ENCODE measurements at places on chromosomes 5 and 9.

DNA sequence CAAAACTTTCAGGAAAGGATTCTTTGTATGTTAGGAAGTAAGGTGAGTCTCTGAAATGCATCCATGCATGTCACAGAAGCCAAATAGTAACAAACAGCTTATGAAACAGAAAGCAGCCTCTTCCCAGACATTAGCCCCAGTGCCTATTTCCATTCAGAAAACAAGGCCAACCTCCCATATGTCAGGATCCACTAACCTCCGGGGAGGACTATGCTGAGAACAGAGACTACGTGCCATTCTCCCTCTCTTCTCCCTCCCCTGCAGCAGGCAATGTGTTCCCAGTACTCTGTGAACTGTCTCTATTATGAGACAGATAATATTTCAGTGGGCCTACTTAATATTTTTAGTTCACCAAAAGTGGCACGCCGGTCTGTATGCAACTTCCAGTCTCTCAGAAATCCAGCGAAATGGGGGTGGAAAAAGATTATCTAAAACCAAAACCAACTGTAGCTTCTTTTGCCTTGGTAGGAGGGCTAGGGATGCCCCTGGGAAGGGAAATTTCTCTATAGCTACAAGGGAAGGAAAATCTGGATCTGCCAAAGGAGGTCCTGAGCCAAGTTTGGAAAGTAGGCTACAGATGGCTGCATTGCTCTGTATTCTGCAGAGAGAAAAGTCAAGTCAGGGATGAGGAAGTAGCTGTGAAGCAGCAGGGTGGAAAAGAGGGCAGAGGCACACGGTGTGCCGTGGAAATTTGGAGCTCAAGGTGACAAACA is 42.0 kb downstream of the VLDLR start:
- no peak for DNase-seq

GRCh38 chr9:5489630-5490490 is 20.5 kb upstream of the PDCD1LG2 start:
- no peak for DNase-seq

DNA sequence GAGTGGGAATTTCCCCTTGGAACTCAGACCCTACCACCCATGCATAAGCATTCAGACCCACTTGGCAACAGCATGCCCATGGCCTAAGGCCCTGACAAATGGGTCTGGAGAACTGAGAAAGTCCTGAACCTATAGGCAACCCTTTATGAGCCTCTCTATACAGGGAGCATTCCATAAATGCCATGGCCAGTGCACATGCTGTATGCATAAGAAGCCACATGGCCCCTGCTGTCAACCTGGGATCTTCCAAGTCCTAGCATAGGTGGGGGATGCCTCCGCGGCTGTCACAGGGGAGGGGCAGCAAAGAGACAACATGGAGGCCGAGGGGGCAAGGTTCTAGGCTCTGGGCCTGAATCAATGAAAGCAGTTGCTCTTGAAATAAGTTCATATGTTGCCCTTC is 8.2 kb upstream of the NIPAL4 start:
- DNase-seq = no peak

DNA sequence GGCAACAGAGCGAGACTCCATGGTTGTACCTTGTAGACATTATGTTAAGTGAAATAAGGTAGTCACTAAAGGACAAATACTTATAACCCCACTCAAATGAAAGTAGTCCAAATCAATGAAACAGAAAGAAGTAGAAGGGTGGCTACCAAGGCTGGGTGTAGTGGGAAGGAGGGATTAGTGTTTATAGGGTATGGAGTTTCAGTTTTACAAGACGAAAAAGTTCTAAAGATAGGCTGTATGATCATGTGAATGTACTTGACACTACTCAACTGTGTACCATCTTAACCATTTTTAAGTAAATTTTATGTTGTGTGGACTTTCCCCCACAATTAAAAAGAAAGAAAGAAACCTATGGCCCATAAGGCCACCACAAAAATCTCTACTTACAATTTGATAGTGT is 32.2 kb downstream of the ALDH7A1 start:
- no peak for DNase-seq

GRCh38 chr5:149452665-149453617 is 73.8 kb upstream of the IL17B start:
- DNase-seq = no peak

GRCh38 chr5:73312146-73312871 is 136.3 kb downstream of the FOXD1 start:
- DNase-seq = peak; percentile 83

DNA sequence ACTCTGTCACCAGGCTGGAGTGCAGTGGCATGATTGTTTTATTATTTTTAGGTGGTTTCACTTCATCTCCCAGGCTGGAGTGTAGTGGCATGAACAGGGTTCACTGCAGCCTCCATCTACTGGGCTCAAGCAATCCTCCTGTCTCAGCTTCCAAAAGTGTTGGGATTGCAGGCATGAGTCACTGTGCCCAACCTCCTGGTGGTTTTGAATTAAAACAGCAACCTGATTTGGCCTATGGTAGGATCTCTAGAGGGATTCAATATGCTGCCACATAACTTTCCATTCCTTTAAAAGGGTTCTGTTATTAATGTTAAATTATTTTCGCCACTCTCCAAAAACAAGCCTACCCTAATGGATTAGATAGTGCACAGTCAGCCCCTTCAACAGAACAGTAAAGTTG is 9.9 kb upstream of the HSPA4 start:
- no peak for DNase-seq

DNA sequence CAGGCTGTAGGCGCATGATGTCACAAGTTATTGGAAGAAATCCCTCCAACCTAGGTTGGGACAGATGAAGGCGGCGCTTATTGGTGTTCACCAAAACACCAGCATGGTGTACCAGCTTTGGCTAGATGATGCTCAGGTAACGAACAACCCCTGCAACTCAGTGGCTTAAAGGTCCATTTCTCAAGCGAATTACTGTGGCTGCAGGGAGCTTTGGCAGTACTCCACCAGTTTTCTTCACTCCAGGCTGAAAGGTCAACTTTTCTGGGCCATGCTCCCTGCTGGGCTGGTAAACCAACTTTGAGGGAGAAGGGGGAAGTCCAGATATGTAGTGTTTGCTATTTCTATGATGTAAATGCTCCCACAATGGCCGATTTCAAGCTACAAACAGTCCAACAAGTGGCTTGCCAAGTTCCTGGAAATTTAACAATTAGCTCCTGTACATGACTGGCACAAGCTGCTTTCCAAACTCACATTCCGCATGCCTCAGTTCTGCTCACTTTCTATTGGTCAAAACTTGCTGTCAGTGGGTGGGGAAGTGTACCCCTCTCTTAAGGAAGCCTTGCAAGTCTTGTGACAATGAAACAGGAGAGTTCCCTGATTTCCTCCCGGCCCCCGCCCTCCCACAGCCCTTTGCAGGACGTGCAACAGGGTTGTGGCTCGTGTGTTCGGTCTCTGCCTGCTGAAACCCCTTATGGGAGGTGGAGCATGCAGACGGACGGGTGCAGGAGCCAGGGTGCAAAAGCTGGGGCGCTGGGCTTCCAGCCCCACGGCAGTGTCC is 588 bp upstream of the ZBED3 start:
- DNase-seq = peak; percentile 40

DNA sequence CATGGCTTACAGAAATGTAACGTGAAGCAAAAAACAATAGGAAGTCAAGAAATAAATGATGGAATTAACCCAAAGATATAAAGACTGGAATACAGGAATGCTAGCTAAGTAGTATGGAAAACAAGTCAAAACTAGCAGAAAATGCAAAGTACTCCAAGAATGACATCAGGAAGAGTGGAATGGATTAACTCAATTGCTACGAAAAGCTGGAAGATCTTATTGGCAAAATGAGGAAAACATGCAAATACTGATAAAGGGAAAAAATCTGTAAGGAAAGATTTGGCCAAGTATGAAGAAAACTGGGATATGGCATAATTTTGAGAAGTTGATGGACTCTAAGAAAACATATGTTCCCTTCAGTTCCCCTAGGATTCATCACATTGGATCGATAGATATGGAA is 324.5 kb upstream of the ZNF608 start:
- no peak for DNase-seq

GRCh38 chr9:130110596-130111021 is 56.9 kb downstream of the GPR107 start:
- DNase-seq = no peak

- no peak for DNase-seq
Observed at GRCh38 chr5:50807661-50808060, 141.2 kb downstream of the PARP8 start.

All from NB4 (cell line).